Prostate gland (tissue), 2 donors: ENCODE measurements at places on chromosomes 1 and 21.
A peak's percentile ranks its signal among the peaks of the same experiment; 100 is the strongest.

DNA sequence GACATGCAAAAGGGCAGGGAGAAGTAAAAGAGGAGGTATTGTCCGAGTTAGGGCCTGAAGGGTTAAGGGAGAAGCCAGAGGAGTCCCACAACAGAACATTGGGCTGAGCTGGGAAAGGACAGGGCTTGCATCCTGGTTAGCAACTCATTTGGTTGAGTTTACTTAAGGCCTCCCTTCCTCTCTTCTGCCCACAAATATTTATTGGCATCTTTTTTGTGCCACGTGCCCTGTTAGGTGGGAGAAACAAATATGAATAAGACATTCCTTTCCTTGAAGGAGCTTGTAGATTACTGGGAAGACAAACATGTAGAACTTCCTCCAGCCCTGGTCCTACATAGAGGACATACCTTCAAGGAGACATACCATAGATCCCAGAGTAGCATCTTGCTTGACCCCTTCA is 53.0 kb upstream of the PRELP start:
- DNase-seq = peak; percentile 21

- no peak for DNase-seq
Measured at GRCh38 chr1:119590393-119590792, 57.7 kb downstream of the ZNF697 start.

GRCh38 chr1:180646093-180646492 is 14.3 kb downstream of the XPR1 start:
- DNase-seq = no peak

GRCh38 chr1:84217239-84217638 is 73.2 kb downstream of the PRKACB start:
- no peak for DNase-seq

- no peak for DNase-seq
Measured at GRCh38 chr1:43832255-43832654, 101.3 kb upstream of the ARTN start.

GRCh38 chr1:234838182-234838581 is 228.2 kb upstream of the IRF2BP2 start:
- DNase-seq = no peak

- no peak for DNase-seq
Measured at GRCh38 chr1:168732736-168733135, 3.7 kb upstream of the DPT start.

DNA sequence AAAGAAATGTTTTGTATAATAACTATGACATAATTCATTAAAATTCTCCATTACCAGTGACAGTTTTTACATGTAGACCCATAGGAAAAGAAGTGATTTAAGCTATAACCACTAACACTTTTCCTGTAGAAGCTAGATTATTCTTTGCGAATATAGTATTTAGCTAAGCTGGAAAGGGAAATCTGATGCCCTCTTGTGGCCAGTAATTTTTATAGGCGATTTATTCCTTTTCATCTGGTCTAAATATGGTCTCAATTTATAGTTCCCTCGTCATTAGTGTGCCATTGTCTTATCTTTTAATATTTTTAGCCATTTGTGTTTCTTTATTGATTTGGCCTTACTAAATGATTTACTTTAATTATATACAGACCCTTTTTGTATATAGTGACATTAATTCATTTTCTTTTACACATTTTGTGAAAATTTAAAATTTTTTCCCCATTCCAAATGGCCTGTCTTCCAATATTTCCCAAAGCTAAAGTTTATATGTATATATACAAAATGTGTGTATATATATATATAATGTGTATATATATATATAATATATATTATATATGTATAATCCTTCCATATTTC is 26.7 kb downstream of the BTG3 start:
- DNase-seq = no peak

DNA sequence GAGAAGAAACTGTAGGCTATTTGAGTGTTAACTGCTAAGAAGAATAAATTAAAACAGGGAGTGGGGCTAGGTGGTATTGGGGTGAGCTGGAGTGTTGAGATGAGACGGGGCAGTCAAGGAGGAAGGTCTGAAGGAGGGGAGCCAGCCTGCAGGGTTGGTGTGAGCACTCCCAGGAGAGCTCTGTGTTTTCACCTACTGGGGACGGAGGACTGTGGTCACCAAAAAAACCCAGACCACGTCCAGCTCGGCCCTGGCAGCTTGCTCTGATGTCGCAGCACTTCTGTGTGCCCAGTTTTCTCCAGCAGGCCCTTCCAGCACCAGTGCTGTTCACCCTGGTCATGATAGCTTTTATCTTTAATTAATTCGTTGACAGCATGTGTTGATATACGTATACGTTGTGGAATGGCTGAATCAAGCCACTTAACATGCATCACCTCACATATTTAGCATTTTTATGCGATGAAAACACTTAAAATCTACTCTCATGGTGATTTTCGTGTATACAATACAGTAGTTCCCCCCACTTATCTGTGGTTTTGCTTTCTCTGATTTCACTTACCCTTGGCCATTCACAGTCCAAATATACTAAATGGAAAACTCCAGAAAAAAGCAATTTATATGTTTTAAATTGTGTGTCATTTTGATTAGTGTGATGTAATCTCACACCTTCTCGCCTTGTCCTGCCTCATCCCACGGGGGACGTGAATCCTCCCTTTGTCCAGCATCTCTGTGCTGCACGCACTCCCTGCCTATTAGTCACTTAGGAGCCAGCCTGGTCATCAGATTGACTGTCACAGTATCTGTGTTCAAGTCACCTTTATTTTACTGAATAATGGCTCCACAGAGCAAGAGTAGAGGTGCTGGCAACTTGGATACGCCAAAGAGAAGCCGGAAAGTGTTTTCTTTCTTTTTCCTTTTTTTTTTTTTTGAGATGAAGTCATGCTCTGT is 12.3 kb downstream of the FAM3B start:
- DNase-seq = no peak

DNA sequence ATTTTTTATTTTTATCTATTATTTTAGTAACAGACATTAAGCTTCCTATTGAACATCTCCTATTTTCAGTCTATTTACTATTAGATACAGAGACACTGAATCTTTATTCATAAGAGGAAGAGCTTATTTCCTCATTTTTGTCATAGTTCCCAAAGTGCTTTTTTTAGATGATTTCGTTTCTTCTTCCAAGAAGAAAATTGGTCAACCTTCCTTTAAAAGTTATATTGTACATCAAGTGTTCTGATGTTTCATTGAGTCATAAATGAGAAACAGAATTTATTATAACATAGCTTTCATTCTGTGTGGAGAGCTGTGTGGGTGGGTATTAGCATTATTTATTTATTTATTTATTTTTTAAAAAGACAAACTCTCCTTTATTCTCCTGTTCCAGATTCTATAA is 50.6 kb upstream of the BACH1 start:
- no peak for DNase-seq

DNA sequence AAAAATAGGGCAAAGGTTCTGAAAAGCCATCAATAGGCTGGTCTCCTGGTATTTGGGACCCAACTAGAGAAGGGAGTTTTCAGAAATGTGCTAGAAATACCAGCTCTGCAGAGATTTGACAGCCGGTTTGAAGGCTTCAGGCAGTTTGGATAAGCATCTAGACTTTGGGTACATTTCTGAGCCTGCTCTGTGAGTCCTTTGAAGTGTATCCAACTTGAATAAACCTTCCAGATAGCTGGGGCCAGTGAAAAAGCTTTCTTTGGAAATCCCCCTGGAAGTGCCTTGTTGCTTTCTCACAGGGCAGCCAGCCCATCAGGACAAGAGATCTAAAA is 6.4 kb upstream of the PEF1 start:
- peak; percentile 36 for DNase-seq

- no peak for DNase-seq
Measured at GRCh38 chr1:247453245-247453644, 4.7 kb downstream of the OR2B11 start.

DNA sequence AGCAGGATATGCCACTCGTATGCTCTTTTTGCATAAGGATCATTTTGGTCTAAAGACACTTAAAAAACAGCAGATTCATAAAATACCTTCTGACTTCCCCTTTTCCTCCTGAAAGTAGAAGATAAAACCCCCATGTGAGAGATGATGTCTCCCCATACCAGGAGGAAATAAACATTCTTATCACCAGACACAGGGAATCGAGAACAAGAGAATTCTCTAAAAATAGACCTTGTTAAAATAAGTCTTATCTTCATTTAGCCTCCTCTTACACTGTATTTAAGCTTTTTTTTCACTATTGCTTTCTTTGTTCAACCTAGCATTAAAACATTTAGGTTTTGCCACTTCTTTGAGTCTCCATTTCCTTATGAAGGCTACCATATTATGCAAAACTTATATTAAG is 709.3 kb downstream of the KCNT2 start:
- no peak for DNase-seq

GRCh38 chr1:11494771-11495170 is 15.8 kb downstream of the DISP3 start:
- no peak for DNase-seq

- DNase-seq = no peak
Measured at GRCh38 chr21:39265603-39266002, 47.8 kb downstream of the BRWD1 start.

DNA sequence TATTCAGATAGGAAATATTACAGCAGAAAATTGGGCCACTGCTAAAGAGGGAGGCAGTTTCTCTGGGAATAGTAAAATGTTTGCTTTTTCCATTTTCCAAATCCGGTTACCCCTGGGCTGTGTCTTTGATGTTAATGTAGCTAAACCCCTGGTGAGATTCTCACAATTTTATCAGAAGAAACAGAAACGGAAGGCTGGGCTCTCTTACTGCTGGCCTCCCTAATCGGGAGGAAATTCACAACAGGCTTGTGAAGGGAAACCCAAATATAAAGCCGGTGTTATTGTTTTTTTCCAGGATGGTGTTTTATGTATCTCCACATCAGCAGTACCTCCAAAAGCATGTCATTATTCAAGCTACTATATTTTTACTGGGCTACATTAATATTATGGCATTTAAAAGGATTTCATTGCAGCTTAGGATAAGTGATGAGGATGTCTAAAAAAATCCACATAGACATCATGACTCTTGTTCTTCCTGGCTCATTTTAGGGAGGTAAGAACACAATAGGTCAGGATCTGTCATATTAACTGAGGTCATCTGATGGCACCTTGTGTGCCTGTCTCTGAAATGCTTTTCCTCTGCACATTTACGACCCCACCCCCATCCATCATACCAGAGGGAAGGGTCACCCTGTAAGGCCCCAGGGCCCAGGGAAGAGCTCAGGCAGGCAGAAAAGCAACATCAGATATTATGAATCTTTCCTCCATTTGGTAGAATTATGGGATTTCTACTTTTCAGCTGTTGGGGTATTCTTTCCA is 158.7 kb downstream of the DSCAM start:
- no peak for DNase-seq

DNA sequence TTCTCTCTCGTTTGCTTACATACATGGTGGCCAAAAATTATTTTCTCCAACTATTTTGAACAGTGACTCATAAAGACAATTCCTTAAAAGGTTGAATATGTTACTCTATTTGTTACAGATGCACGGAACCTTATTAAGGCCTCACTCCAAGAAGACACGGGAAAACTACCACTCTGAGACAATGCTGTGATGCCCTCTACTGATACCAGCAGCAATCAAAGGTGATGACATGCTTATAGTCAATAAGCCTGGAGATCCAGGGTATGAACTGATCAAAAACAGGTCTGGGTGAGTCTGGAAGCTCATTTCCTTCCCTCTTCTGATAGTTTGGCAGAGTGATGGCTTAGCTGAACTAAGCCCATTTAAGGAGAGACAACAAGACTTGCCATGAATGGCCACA is 563.0 kb downstream of the LRRIQ3 start:
- DNase-seq = no peak

GRCh38 chr1:66540434-66541032 is 6.6 kb downstream of the SGIP1 start:
- no peak for DNase-seq

- DNase-seq = no peak
Measured at GRCh38 chr1:220726634-220727033, 21.5 kb upstream of the MTARC2 start.

DNA sequence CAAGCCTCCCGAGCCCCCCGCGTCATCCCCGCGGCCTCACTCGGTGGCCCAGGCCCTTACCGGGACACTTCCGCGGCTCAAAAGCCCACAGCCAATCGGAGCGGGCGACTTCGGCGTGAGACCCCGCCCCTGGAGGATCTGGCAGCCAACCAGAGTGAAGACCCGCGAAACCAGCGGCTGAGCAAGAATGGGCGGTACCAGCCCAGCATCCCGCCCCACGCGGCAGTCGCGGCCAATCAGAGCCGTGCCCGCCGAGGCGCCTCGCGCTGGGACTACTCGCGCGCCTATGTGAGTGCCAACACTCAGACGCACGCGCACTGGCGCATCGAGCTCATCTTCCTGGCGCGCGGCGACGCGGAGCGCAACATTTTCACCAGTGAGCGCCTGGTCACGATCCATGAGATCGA is 22.5 kb downstream of the DISP3 start:
- no peak for DNase-seq

- peak; percentile 42 for DNase-seq
Measured at GRCh38 chr1:3483801-3484444, 29.5 kb downstream of the ARHGEF16 start.

DNA sequence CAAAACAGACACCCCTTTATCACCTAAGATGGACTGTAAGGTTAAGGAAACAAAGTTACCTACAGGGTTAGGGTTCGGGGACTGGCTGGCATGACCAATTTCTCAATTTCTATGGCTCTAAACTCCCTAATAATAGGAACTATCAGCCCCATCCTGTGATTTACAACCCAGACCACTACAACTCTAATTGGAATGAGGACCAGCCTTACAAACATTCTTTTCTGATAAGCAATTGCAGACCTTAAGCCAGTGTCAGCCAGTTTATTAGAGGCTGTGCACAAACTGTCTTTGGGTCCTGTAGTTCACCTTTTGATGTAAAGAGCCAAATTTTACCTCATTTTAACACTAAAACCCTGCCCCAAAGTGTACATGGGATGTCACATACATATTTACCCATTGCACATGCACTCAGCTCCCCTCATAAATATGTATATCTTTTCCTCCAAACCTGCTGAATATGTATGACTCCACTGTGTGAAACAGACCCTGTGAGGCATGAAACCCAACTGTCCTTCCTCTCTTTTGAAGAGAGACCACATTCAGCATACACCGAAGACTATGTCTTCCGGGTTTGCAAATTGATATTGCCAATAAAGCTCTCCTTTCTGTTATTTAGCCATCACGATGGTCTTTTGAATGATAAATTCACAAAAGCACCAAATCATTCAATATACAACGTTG is 7.3 kb upstream of the APP start:
- no peak for DNase-seq

GRCh38 chr1:234734869-234735268 is 124.9 kb upstream of the IRF2BP2 start:
- no peak for DNase-seq
